Fibroblast of skin of left biceps (primary cell): ENCODE measurements at places on chromosomes 16 and 17.
A peak's percentile ranks its signal among the peaks of the same experiment; 100 is the strongest.

DNA sequence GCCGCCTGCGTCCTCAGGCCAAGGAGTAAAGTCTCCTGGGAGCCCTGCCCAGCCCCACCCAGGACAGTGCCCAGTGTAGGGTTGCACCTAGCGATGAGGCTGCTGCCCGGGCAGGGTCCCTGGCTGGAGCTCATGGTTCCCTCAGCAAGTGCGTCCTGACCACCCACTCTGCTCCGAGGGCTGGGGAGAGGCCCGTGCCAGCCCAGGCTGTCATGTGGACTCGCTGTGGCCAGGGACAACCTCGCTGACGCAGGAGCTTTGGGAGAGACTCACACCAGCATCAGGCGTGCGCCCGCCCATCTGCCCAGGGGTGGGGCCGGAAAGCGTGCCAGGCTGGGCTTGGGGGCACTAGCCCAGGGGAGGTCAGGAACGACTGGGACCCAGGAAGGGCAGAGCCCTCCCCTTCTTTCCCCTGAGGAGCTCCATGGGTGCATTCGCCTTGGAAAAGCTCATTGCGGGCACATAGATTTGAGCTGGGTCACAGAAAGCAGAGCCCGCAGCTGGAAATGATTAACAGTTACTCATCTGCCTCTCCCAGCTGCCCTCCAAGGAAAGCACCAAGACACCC lies 19.7 kb downstream of the DPEP1 start:
- DNase-seq: peak; percentile 21

- peak; percentile 97 for DNase-seq
Measured at GRCh38 chr16:67277294-67277998, 1.9 kb upstream of the PLEKHG4 start.

- no peak for DNase-seq
Measured at GRCh38 chr17:27269201-27269600, 24.7 kb upstream of the WSB1 start.

- DNase-seq: no peak
Measured at GRCh38 chr17:35218915-35219314, 24.0 kb upstream of the SLFN5 start.

DNA sequence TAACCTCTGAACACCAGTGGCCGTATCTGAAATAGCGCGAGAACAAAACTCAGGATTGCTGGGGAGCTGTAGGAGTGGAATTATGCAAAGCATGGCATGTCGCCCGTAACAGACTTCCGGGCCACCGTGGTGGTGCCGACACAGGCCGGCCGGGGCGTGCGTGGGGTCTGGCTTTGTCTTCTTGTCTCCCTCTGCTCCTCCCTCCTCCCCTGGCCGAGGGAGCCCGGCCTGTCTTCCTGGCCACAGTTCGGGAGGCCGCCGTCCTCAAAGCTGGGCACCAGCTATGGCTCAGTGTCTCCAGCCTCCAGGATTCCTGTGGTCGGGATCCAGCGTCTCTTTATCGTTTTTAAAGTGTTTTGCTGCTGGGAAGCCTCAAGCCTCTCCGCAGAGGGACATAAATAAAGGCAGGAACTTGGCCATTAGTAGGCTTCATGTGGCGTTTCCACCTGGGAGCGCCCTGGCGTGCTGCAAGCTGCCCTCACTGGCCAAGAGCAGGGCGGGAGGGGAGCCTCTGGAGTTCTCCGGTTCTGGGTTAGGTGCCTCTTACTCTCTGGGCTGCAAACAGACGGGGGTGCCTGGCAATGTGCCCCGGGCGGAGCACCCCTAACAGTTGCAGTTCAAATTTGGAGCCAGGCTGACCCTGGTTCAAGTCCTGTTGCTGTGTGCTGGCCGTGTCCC lies 22.0 kb upstream of the NPTX1 start:
- DNase-seq: no peak

GRCh38 chr17:17207998-17208397 lies 1.9 kb upstream of the PLD6 start:
- no peak for DNase-seq

DNA sequence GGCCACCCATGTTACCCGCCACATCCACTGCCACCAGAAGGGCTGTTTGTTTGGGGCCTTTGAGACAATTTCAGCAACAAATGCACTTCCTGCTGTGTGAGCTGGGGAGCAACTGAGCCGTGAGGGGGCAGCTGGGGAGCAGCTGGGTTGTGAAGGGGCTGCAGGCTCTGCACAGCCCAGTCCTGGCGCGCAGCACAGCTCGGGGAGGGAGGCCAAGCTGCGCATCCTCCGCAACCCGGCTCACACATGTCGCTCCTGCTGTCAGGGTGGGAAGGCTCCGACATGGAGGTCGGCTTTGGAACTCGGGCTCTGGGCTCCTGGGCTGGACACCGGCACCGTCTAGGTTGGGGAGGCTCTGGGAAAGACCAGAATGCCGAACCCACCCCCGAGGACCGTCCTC lies 53.6 kb downstream of the CBFA2T3 start:
- no peak for DNase-seq

GRCh38 chr17:2034157-2034556 lies 4.2 kb downstream of the DPH1 start:
- no peak for DNase-seq

- no peak for DNase-seq
Measured at GRCh38 chr16:50173316-50173715, 20.2 kb downstream of the TENT4B start.

GRCh38 chr17:75614006-75614405 lies 19.2 kb upstream of the SMIM5 start:
- DNase-seq: no peak

DNA sequence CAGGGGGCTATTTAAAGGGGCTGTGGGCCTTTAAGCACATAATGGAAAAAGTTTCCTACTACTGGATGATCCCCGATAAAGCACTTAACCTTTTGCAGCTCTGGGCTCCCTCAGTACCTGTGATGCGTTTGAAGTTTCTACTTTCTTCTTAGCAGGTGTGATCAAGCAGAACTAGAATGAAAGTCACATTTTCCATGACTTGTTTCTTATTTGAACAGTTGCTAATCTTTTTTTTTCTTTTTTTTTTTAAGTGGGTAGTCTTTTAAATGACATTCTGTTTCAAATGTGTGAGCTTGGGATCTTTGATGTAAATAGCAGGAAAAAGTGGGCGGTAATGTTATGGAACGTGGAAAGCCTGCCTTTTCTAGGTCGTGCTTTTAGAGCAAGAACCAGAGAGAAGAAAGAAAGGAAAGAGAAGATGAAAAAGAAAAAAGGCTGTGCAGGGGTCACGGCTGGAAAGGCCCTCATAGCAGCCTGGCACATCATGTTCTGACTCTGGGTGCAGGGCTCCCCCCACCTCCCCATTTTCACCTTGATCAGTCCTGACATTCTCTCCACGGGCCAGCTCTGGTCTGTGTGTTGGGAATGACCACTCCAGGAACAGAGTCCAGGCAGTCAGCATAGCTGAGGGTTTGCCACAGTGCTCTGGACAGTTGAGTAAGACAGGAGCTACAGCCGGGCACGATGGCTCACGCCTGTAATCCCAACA lies 150.6 kb downstream of the CLEC16A start:
- no peak for DNase-seq

DNA sequence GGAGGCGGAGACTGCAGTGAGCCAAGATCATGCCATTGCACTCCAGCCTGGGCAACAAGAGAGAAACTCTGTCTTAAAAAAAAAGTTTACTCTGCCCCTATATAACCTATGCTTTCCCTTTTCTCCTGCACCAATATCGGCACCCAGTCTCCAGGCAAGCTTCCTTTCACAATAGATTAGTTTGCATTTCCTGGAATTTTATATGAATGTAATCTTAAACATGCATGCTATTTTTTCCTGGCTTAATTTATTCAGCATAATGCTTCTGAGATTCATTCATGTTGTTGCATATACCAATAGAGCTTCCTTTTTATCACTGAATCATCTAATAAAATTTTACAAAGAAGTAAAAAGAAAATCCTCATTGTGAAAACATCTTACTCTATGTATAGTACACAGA lies 59.4 kb downstream of the USP32 start:
- peak; percentile 17 for DNase-seq

- no peak for DNase-seq
Measured at GRCh38 chr17:80861892-80862291, 129.7 kb upstream of the CHMP6 start.

DNA sequence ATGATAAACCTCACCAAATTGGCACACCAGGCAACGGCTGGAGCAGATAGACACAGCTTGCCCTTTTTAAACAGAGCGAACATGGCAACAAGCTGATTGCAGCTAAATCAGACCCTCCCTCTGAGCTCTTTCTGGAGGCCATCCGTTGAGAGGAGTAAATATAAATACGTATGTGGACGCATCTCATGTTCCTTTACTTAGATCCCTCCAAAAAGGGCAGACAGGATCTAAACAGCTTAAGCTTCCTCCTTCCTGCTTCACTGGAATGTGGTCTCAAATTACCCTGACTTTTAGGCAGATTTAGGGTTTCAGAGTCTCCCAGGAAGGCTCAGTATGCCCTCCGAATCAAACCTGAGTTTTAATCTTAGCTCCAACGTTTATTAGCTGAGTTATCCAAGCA lies 204.7 kb upstream of the GOT2 start:
- DNase-seq: no peak

- DNase-seq: no peak
Measured at GRCh38 chr16:79902351-79902750, 301.8 kb upstream of the MAF start.

GRCh38 chr16:9072806-9073341 lies 18.6 kb upstream of the HAPSTR1 start:
- DNase-seq: peak; percentile 76
